ENCODE measurements at places on chromosomes 3 and 15.

- peak; percentile 31 for DNase-seq
Measured at GRCh38 chr3:196670339-196670738, 30.8 kb downstream of the NRROS start.

- DNase-seq: no peak
Measured at GRCh38 chr15:94965593-94965992, 734.2 kb downstream of the MCTP2 start.

- no peak for DNase-seq
Measured at GRCh38 chr3:142498397-142499180, 50.8 kb upstream of the XRN1 start.

DNA sequence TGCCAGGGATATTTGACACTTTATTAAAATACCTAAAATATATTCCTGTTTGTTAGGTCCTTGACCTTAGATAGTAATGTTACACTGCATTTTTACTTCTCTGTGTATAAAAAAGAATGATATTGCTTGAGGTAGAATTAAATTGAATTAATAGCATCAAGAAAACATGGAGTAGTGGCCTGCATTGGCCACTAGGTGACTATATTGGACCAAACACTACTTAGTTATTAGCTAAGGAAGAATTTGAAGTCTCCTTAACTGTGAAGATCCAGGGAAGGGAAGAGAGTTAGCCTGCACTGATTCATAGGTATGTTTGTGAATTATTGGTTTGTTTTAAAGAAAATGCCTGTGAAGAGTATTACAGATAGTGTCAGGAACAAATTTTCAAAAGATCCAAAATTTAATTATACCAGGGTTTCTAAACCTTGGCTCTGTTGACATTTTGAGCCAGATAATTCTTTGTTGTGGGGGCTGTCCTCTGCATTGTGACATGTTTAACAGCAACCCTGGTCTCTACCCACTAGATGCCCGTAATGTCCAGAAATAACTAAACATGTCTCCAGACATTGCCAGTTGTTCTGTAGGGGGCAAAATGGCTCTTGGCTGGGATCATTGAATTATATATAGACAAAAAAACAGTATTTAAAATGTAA, 103.6 kb upstream of the THSD4 start:
- DNase-seq: no peak

DNA sequence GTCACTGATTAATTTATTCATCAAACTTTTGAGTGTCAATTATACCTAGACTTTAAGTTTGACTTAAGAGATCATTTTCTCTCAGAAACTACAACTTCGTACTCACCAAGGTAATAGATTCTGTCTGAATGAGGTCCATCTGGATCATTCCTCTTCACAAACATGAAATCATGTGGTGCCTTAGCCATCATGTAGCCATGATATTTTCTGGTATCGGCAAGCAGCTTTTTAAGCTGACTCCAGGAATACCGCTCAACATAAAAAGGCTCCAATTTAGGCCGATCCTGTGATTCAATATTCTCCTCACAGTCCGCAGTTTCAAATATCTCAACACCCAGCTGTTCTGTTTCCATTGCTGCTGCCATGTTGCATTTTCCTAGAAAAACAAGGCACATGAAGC, 5.3 kb downstream of the DPP8 start:
- DNase-seq: no peak

GRCh38 chr3:36477655-36478054, 97.4 kb downstream of the STAC start:
- DNase-seq: no peak

DNA sequence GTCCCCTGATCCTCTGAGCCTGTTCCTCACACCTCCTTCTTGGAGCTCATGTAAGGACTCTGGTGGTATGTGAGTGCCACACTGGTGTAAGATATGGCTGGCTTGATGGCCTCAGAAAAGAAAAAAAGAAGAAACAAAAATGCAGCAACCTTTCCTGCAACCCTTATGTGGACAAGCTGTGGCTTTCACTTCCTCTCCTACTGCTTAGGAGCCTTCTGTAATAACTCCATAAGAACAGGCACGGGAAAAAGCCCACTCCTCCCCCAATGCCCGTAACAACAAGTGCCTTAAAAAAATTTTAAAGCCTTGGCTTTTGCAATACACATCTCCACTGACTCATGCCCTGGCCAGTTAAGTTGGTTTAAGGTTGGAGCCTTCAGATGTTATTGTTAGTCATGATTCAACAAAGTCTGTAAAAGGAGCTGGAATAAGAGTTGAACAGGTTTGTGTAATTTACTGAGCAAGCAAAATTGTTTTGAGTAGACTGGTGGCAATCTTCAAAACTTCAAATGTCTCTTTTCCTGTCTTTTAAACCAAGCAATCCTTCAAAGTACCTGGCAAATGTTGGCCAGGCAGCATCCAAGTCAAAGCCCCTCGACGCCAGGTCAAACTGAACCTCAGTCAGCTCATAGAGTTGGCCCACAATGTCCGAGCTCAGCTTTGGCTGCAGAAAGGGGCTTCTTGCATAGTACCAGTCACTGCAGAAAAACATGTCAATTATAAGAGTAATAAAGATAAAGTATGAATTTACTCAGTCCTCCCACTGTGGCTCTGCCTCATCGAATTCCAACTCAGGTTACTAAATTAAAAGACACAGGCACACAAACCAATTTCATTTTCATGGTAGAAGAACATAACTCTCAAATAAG, 22.9 kb downstream of the FYCO1 start:
- DNase-seq: no peak

DNA sequence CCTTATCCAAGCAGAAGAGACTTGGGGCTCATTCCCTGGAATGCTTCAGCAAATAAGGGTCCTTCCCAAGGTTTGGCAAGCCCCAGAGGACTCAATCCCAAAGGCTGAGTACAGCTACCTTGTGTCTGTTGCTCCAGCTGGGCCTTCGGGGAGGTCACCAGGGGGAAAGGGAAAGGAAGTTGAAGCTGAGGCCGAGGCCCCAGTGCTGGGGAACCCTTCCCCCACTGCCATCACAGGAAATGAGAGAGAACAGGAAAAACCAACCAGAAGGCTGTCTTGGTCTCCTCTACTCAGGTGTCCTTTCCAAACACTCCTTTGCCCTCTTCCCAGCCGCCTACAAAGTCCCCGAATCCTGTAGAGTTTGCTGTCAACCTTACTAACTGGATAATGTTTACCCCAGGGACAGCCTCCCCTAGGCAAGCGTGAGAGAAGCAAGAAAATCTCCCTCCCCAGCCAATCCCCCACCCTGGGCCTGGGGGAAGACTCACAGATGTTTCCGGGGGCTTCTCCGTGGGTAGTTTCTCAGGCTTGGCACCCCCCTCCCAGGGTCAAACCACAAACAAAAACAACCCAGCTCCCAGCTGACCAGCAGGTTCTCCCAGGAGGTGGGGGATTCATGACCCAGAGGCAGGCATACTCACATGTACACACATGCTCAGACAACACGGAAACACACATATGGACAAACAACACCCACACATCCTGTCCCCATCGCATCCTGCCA, 5.5 kb downstream of the CSRNP1 start:
- peak; percentile 75 for DNase-seq

GRCh38 chr15:47407692-47408091, 309.6 kb upstream of the SEMA6D start:
- no peak for DNase-seq

DNA sequence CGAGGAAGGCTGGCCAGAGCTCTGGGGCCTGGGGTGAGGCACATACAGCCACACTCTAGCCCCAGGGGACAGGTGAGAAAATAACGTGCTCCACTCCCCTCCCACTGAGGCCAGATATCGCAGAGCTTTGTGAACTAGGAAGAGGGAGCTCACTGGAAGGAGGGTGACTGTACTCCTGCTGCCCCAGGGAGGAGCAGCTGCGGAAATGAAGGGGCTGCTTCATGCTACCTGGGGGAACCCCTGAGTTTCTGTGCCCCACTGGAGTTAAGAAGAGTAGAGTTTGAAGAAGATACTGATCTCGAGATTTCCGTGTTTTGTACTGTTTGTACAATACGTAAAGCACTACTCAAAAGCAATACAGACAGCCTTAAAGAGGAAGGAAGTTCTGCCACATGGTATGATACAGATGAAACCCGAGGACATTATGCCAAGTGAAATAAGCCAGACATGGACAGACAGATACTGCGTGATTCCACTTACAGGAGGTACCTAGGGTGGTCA, 44.6 kb downstream of the CMTM6 start:
- DNase-seq: peak; percentile 75

- no peak for DNase-seq
Measured at GRCh38 chr3:46483825-46484224, 14.0 kb upstream of the RTP3 start.

GRCh38 chr3:132641837-132642538, 17.6 kb downstream of the ACAD11 start:
- no peak for DNase-seq

DNA sequence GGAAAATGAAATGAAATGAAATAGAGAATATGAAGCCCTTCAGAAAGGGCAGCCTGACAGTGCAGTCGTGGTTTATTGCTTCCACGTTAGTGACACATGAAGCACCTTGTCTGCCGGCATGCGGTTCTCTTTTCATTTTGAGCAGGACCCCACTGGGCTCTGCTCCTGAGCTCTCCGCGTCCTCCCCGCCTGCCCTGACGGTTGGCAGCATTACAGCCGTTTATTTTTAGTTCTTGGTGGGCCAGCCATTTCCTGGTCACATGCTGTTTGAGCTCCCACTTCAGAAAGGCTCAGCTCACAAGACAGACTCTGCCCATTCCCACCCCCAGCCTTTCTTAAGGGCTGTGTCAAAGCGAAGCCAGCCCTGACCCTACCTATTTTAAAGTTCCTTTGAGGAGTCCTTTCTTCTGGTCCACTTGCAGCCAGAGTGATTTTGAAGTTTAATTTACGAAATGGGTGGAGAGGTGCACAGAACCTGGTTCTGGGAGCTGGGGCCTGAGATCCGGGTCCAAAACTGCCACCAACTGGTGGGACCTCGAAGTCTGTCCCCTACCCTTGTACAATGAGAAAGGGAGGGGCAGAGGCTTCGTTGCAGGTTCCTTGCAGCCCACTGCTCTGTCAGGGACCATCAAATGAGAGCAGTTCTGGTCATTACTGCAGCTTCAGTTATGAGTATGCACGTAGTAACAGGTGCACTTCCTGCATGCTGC, 60.1 kb downstream of the MGLL start:
- DNase-seq: no peak

DNA sequence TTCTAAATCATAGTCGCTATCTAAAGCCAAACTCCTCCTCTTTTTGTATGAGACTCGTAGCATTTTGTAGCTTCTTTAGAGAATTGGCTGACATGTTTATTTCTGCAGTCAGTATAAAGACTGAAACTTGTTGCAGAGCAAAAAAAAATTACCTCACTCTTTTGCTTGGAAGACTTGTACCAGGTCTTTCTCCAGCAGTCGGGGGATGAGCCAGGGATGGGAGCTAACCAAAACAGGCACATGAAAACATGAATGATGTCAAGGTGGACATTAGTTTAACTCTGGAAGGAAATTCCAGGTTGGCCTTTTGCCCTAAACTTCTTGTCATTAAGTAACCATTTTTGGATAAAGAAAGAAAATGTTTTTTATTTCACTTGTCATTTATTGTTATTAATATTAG, 47.0 kb upstream of the SCAANT1 start:
- DNase-seq: no peak

DNA sequence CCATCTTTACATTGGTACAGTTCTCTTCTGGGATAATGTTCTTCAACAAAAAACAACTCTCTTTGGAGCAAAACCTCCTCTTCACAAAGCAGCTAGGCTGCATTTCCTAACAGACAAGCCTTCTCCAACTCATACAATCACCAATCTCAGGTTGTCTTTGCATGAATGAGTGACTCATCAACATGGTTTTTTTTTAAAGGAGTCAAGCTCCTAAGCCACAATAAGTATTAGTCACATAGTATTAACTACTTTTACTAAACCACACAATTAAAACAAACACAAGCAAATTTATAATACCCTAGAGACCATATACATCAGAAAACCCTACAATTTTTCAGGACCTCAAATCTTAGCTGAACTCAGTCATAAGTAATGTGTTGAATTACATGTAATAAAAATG, 137.4 kb downstream of the TBC1D5 start:
- no peak for DNase-seq

GRCh38 chr3:15294929-15295328, 37.5 kb downstream of the SH3BP5 start:
- no peak for DNase-seq

- no peak for DNase-seq
Measured at GRCh38 chr15:73959801-73960200, 32.3 kb downstream of the STOML1 start.

DNA sequence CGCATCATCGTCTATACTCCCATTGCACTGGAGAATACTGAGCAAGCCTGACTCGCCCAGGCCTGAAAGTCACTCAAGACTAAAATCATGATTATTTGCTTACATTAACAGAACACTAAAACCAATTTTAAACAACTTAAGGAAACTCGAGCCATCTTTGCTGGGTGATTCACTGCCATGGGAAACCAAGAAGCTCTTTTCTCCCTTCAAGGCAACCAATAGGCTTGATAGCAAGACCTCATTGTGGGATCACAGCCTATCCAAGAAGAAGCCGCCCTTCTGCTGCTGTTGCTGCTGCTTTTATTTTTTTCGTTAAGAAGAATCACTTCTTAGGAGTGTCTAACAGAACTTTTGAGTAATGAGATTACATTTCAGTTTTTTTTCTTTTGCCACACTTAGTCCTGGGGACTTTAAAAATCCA, 479.4 kb downstream of the FOXP1 start:
- no peak for DNase-seq

DNA sequence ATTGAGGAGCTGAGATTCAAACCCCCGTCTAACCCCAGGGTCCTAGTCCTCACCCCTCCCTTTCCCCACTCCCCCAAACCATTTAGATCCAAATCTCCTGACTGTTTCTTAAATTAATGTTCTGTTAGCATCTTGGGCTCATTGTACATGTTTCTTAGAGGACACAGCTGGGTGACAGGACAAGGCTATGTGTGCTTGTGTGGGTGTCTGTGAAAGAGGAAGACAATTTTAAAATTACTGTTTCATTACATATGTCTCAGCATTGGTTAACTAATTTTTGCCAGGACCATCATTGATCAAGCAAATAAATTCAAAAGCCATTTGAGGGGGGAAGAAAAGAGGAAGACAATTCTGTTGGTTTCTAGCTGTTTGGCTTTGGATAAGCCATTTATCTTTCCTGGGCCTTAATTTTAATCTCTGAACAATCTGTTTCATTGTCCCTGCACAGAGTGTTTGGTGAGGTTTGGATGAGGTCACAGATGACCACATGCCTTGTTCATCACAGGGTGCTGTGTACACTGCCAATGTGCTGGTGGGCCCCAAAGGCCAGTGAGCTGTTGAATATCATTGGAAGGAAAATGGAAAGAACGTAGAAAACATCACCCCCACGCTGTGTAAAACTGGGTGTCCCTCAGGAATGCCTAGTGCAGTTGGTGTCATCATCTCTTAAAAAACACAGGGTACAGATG, 51.9 kb downstream of the RPLP1 start:
- DNase-seq: no peak

- DNase-seq: no peak
Measured at GRCh38 chr15:85718271-85718971, 76.3 kb downstream of the KLHL25 start.

Data from activated naive CD4-positive, alpha-beta T cell treated with anti-CD3 and anti-CD28 coated beads, Interleukin-2, amount 10 ng/mL, durations not matched to agents 7 days and 5 days (primary cell).